ENCODE measurements at places on chromosomes 6 and 20.

- no peaks in the 10 kb centered on the region for H3K36me3 ChIP-seq
- no peaks in the 10 kb centered on the region for H3K27me3 ChIP-seq
- H3K4me3 ChIP-seq = no peak overlapping the region
- DNase-seq = no peak
These were observed 66.7 kb downstream of the ELOVL2 start for GRCh38 chr6:10977231-10977968.

- H3K36me3 ChIP-seq = peaks cover 42% of the 10 kb centered on the region
- H3K27ac ChIP-seq = no peak overlapping the region
- no peaks in the 10 kb centered on the region for H3K27me3 ChIP-seq
- no peak overlapping the region for H3K4me3 ChIP-seq
These were observed 54.7 kb upstream of the SYNJ2 start for GRCh38 chr6:157927011-157927410.

GRCh38 chr6:14656078-14656521 lies 538.5 kb downstream of the CD83 start:
- H3K27ac ChIP-seq = peak overlapping the region; percentile 46
- peaks cover 25% of the 10 kb centered on the region for H3K4me1 ChIP-seq
- H3K27me3 ChIP-seq = no peaks in the 10 kb centered on the region
- DNase-seq = no peak
- H3K4me3 ChIP-seq = no peak overlapping the region

- H3K27ac ChIP-seq = peak overlapping the region; percentile 96
- H3K27me3 ChIP-seq = no peaks in the 10 kb centered on the region
- H3K4me1 ChIP-seq = peaks cover 85% of the 10 kb centered on the region
- H3K36me3 ChIP-seq = peaks cover 35% of the 10 kb centered on the region
These were observed 109.8 kb downstream of the BACH2 start for GRCh38 chr6:90186637-90187371.

DNA sequence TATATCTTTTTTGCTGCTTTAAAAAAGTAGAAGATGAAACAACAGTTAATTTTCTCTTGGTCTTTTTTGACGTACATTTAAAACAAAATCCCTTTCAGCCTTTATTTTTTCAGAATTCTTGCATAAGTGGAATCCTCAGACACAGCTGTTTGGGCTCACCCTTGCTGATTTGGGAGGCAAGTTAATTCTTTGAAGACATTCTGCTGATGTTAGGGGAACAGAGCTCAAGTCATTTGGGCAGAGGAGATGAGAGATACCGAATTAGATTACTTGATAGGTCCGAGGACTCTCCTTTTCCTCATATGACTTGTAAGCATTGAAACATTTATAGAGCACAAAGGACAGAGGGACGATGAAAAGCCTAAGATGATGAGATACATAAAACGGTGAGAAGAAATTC lies 567.9 kb upstream of the CITED2 start:
- H3K4me1 ChIP-seq = peaks cover 5% of the 10 kb centered on the region
- DNase-seq = no peak
- no peak overlapping the region for H3K4me3 ChIP-seq
- H3K36me3 ChIP-seq = no peaks in the 10 kb centered on the region
- H3K27ac ChIP-seq = no peak overlapping the region
- peaks cover 12% of the 10 kb centered on the region for H3K27me3 ChIP-seq

GRCh38 chr20:32186506-32186905 lies 21.0 kb downstream of the PLAGL2 start:
- no peak overlapping the region for H3K4me3 ChIP-seq
- peaks cover 21% of the 10 kb centered on the region for H3K4me1 ChIP-seq
- no peaks in the 10 kb centered on the region for H3K27me3 ChIP-seq
- H3K36me3 ChIP-seq = peaks cover 8% of the 10 kb centered on the region

GRCh38 chr6:341914-342831 lies 49.4 kb upstream of the IRF4 start:
- peaks cover 50% of the 10 kb centered on the region for H3K4me1 ChIP-seq
- peaks cover 13% of the 10 kb centered on the region for H3K36me3 ChIP-seq
- peak overlapping the region; percentile 66 for H3K27ac ChIP-seq
- peak; percentile 32 for DNase-seq

GRCh38 chr20:48381353-48382120 lies 446.3 kb downstream of the PREX1 start:
- H3K36me3 ChIP-seq = no peaks in the 10 kb centered on the region
- H3K27me3 ChIP-seq = peaks cover 3% of the 10 kb centered on the region
- DNase-seq = no peak
- H3K4me3 ChIP-seq = no peak overlapping the region
- no peaks in the 10 kb centered on the region for H3K4me1 ChIP-seq
- H3K27ac ChIP-seq = no peak overlapping the region

- DNase-seq = no peak
- no peaks in the 10 kb centered on the region for H3K4me1 ChIP-seq
- H3K4me3 ChIP-seq = no peak overlapping the region
- no peaks in the 10 kb centered on the region for H3K27me3 ChIP-seq
These were observed 65.3 kb downstream of the CTNNBL1 start for GRCh38 chr20:37759052-37759553.

GRCh38 chr20:46296526-46297250 lies 11.6 kb downstream of the CDH22 start:
- no peak overlapping the region for H3K27ac ChIP-seq
- H3K36me3 ChIP-seq = no peaks in the 10 kb centered on the region
- no peaks in the 10 kb centered on the region for H3K4me1 ChIP-seq
- no peak for DNase-seq
- H3K4me3 ChIP-seq = no peak overlapping the region
- peaks cover 32% of the 10 kb centered on the region for H3K27me3 ChIP-seq

GRCh38 chr20:11170565-11170964 lies 496.8 kb upstream of the JAG1 start:
- DNase-seq = no peak
- no peaks in the 10 kb centered on the region for H3K4me1 ChIP-seq
- H3K4me3 ChIP-seq = no peak overlapping the region

GRCh38 chr6:157030755-157031154 lies 253.6 kb downstream of the ARID1B start:
- no peak overlapping the region for H3K27ac ChIP-seq
- H3K4me1 ChIP-seq = peaks cover 28% of the 10 kb centered on the region
- H3K36me3 ChIP-seq = peaks cover 15% of the 10 kb centered on the region
- no peak overlapping the region for H3K4me3 ChIP-seq
- H3K27me3 ChIP-seq = no peaks in the 10 kb centered on the region
- DNase-seq = no peak

DNA sequence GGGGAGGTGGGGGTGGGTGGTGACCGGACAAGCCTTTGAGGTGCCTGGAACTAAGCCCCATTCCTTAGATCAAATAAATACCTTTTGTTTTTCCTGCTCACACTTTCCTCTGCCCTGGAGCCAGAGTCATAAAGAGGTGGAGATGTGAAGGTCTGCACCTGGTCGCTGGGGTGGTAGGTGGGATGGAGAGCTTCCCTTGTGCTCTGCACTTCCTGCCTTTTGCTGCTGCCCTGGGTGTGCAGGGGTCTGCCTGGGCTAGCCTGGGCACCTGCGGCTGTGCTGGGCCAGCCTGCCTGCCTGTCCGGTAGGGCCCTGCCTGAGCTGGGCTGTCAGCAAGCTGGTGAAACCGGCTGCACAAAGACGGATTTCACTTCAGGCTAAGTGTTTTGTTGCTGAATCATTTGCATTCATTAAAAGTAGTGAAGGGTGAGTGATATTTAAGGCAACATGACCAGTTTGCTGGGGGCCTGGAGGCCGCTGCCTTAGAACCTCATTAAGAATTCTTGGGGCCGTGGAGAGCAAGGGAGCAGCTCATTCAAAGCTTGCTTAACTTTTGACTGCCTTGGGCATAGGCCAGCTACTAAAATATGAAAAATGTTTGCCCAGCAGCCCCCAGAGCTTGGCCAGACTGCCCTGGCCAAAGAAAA lies 20.5 kb downstream of the PTK7 start:
- no peaks in the 10 kb centered on the region for H3K27me3 ChIP-seq
- peaks cover 3% of the 10 kb centered on the region for H3K4me1 ChIP-seq
- H3K27ac ChIP-seq = no peak overlapping the region
- DNase-seq = no peak
- no peak overlapping the region for H3K4me3 ChIP-seq

DNA sequence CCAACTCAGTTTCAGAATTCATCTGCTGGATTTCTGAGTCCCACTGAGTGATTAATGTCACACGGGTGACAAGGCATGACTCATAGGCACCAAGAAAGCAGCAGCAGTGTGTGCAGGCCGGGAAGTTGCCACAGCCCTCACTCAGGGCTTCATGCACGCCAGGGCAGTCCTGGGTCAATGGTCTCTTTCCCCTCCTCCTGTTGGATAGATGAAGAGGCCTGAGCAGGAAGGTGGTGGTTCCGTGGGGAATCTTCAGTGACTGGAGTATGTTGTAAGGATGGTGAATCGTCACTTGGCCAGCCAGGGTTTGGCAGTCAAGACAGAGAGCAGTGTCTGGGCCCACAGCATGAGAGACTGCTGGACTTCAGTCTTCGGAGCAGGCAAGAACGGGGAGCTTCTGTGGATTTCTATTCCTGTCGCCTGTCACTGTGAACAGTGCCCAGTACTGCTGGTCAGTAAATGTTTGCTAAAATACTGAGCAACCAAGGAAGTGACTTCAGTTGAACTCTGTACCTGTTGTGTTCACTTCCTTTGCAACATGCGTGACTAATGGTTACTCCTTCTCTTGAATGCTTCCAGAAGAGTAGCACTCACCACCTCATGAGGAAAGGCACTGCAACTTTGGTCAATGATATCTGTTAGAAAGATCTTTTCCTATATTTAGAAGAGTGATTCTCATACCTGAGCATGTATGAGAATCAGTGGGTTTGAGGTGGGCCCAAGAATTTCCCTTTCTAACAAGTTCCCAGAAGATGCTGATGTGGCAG lies 62.0 kb upstream of the CD93 start:
- no peak for DNase-seq
- H3K4me1 ChIP-seq = peaks cover 4% of the 10 kb centered on the region
- H3K36me3 ChIP-seq = no peaks in the 10 kb centered on the region
- H3K27me3 ChIP-seq = no peaks in the 10 kb centered on the region
- no peak overlapping the region for H3K4me3 ChIP-seq
- H3K27ac ChIP-seq = no peak overlapping the region

DNA sequence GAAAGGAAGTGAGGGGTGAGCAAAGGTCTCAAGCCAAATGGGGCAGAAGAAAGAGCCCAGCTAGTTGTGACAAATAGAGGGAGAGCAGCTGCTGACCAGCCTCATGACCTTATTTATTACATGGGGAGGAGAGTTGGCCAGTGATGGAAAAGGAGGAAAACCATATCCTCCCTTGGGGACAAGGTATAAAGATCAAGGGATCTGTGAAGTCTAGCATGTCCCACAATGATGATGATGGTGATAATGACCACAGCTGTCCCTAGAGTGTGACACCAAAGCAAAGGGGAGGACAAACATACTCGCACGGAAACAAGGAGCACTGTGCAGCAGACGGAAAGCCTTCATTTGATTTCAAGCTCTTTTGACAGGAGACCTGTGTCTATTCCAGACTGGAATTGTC lies 190.4 kb upstream of the MCHR2 start:
- H3K4me1 ChIP-seq = no peaks in the 10 kb centered on the region
- H3K36me3 ChIP-seq = no peaks in the 10 kb centered on the region
- H3K27ac ChIP-seq = no peak overlapping the region
- no peak overlapping the region for H3K4me3 ChIP-seq
- DNase-seq = no peak
- peaks cover 14% of the 10 kb centered on the region for H3K27me3 ChIP-seq

DNA sequence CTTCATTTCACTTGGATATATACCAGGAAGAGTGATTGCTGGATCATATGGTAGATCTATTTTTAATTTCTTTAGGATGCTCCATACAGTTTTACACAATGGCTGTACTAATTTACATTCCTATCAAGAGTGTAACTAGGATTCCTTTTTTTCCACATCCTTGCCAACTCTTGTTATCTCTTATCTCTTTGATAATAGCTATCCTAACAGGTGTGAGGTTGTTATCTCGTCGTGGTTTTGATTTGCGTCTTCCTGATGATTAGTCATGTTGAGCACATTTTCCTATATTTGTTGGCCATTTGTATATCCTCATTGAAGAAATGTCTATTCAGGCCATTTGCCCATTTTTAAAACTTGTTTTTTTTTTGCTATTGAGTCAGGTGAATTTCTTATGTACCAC lies 552.4 kb downstream of the RFPL4B start:
- no peak for DNase-seq
- no peaks in the 10 kb centered on the region for H3K36me3 ChIP-seq
- H3K27ac ChIP-seq = no peak overlapping the region
- no peaks in the 10 kb centered on the region for H3K4me1 ChIP-seq

GRCh38 chr20:19659448-19659847 lies 98.6 kb upstream of the RIN2 start:
- peaks cover 30% of the 10 kb centered on the region for H3K27me3 ChIP-seq
- peaks cover 2% of the 10 kb centered on the region for H3K4me1 ChIP-seq
- DNase-seq = no peak
- no peak overlapping the region for H3K4me3 ChIP-seq

DNA sequence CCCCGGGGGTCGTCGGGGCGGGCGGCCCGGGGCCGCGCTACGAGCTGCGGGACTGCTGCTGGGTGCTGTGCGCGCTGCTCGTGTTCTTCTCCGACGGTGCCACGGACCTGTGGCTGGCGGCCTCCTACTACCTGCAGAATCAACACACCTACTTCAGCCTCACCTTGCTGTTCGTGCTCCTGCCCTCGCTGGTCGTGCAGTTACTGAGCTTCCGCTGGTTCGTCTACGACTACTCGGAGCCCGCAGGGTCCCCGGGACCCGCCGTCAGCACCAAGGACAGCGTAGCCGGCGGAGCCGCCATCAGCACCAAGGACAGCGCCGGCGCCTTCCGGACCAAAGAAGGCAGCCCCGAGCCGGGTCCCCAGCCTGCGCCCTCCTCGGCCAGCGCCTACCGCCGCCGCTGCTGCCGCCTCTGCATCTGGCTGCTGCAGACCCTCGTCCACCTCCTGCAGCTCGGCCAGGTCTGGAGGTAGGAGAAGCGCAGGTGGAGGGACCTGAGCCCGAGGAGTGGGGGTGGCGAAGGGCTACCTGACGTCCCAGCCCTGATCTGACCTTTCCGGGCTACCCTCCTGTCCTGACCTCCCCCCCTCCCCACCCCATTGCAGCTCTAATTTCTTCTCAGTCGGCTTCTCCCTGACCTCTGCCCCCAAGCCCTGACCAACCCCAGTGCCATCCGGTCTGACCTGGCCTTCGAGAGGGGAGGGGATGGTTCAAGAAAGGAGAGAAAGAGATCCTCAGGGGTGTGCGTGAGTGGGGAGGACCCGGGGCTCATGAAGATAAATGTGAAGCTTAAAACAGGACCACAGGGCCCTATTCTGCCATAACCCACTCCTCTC lies 558 bp downstream of the XKR7 start:
- no peak overlapping the region for H3K27ac ChIP-seq
- peak; percentile 86 for DNase-seq
- H3K4me3 ChIP-seq = peak overlapping the region; percentile 86
- H3K27me3 ChIP-seq = peaks cover 74% of the 10 kb centered on the region
- H3K4me1 ChIP-seq = peaks cover 2% of the 10 kb centered on the region

GRCh38 chr6:152736687-152737273 lies 13.8 kb upstream of the VIP start:
- H3K27ac ChIP-seq = no peak overlapping the region
- no peaks in the 10 kb centered on the region for H3K4me1 ChIP-seq
- no peak for DNase-seq
- H3K4me3 ChIP-seq = no peak overlapping the region

GRCh38 chr6:138155443-138155842 lies 6.3 kb upstream of the ARFGEF3 start:
- peaks cover 54% of the 10 kb centered on the region for H3K27me3 ChIP-seq
- DNase-seq = no peak
- no peaks in the 10 kb centered on the region for H3K36me3 ChIP-seq
- H3K27ac ChIP-seq = no peak overlapping the region
